ENCODE measurements at places on chromosomes 12 and 14.

DNA sequence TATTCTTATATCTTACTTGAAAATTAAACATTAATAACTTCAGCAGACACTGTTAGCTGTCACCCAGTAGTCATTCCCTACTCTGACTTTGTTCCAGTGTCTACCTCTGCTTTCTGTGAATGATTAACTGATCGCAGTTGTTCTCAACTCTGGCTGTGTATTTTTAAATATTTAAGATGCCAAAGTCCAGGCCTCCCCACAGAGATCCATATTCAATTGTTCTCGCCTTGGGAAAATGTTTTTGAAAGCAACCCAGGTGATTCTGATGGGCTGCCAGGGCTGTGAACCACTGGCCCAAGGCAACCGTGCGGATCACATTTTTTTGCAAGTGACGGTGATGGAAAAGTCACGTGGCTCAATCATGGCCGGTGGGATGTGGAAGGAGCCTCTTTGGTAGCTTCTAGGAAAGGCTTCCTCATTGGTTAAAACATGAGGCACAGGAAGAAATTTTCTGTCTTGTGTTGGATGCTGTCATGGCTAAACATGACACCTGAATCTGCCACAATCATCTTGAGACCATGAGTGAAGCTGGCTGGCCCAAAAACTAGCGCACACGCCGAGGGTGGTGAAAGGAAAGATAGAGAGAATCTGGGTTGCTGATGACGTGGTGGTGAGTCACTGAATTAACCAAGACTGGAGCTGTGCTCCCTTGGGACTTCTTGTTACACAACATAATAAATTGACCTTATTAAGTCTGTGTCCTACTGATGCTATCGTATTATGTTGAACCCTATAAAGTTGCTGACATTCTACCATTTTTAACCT, 37.2 kb downstream of the RDH12 start:
- no peak for DNase-seq

GRCh38 chr12:130162745-130163460, 639 bp downstream of the FZD10 start:
- DNase-seq, result no peak

- no peak for DNase-seq
Observed at GRCh38 chr12:81758421-81759189, 545 bp downstream of the PPFIA2 start.

DNA sequence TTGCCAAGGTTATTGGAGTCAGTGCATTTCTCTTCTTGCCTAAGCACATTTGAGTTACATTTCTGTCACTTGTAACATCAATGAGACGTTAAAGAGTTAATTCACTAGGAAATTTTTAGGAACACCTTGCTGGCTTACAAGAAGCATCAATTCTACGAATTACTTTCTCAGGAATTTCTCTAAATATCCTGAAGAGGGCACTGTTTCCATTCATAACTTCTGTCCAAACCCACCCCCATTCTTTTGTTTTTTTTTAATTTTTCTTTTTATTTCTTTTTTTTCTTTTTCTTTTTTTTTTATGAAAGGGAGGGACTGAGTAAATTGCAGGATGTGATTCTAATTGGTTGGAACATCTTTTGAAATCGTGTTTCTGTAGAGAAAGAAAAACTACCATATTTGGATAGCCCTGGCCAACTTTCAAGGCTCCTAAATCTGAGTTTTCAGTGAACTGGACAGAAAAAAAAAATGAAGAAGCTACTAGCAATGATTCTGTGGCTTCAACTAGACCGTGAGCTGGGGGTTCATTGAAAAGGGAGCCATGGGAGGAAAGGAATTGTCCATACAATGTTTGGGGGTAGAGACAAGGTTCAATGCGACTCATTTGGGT, 285.3 kb downstream of the DAD1 start:
- no peak for DNase-seq

Measured in stimulated activated CD8-positive, alpha-beta memory T cell treated with anti-CD3 and anti-CD28 coated beads, Interleukin-15, amount 100 ng/mL, for 4 hours (primary cell).